ENCODE measurements at places on chromosomes 2 and 18.

DNA sequence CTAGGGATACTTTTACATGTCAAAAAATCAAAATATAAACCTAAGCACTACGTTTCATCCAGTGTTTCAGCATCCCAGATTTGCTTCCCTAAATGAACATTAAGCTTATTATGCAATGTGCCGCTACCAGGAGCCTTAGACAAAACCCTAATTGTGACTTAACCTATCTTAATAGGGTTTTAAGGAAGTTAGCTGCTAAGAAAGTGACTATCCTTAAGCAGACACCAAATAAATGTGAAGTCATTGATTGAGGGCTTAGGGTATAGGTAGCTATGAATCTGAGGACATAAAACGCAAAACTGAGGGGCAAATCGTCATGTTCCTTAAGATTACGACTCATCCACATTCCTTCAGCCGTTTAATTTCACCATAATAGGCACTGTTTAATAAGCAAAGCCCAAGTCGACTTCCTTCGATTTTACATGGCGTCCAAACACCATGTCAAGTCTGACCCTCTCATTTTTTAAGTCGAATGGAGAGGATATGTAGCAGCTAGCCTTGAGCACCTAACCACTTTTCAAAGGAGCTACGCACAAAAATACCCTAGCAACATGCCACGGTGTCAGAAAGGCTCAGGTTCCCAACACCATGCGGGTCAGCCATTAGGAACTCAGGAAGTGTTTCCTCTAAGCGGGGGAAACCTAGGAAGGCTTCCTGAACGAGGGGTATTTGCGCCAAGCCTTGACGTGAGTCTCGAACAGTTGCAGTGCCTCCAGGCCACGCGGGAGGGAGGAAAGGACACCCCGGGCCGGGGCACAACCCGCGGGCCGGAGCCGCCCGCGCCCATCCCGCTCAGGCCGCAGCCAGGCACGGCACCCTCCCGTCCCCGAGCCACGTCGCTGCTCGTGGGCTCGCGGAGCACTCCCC lies 1.0 kb downstream of the HDLBP start:
- DNase-seq, result peak; percentile 57

GRCh38 chr2:39027421-39027820 lies 93.4 kb downstream of the SOS1 start:
- no peak for DNase-seq

- DNase-seq, result no peak
Observed at GRCh38 chr18:55529581-55529980, 58.4 kb downstream of the TCF4 start.

GRCh38 chr2:71064754-71065621 lies 3.5 kb upstream of the NAGK start:
- peak; percentile 32 for DNase-seq

GRCh38 chr2:42830922-42831574 lies 38.7 kb upstream of the HAAO start:
- no peak for DNase-seq

- no peak for DNase-seq
Observed at GRCh38 chr2:18271370-18272147, 288.9 kb downstream of the RDH14 start.

GRCh38 chr18:77103187-77103850 lies 29.3 kb downstream of the MBP start:
- DNase-seq, result peak; percentile 60

- DNase-seq, result no peak
Observed at GRCh38 chr2:102397209-102397608, 25.8 kb upstream of the IL18RAP start.

- DNase-seq, result no peak
Observed at GRCh38 chr2:4427083-4427482, 723.7 kb downstream of the DCDC2C start.

GRCh38 chr2:235286622-235287374 lies 207.0 kb upstream of the AGAP1 start:
- no peak for DNase-seq

GRCh38 chr18:32468147-32468845 lies 2.4 kb downstream of the GAREM1 start:
- no peak for DNase-seq

DNA sequence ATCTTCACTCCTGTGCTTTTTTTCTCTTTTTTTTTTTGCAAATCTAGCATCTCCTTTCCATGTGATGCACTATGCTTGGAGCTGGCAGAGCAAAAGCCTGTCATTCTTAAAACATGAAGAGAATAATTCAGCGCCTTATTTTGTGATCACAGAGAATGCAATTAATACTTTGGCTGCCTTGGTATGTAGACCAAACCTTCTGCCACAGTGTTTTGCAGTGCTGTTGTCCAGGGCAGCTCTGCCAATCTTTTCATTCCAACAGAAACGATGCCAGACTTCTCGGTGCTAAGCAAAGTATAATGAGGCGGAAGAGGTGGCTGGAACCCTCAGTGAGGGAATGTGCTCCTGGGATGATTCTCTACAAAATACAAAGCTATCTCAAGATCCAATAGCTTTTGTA lies 25.6 kb downstream of the BCL2 start:
- DNase-seq, result no peak

- no peak for DNase-seq
Observed at GRCh38 chr2:241008711-241009121, 10.3 kb downstream of the SNED1 start.

GRCh38 chr18:12556946-12557806 lies 100.7 kb downstream of the SPIRE1 start:
- no peak for DNase-seq
